ENCODE measurements at places on chromosomes 2 and 18. TPM values are rescaled to one million over a fixed set of nuclear protein-coding genes. Genes with fewer than 3 reads are reported as not detected.

DNA sequence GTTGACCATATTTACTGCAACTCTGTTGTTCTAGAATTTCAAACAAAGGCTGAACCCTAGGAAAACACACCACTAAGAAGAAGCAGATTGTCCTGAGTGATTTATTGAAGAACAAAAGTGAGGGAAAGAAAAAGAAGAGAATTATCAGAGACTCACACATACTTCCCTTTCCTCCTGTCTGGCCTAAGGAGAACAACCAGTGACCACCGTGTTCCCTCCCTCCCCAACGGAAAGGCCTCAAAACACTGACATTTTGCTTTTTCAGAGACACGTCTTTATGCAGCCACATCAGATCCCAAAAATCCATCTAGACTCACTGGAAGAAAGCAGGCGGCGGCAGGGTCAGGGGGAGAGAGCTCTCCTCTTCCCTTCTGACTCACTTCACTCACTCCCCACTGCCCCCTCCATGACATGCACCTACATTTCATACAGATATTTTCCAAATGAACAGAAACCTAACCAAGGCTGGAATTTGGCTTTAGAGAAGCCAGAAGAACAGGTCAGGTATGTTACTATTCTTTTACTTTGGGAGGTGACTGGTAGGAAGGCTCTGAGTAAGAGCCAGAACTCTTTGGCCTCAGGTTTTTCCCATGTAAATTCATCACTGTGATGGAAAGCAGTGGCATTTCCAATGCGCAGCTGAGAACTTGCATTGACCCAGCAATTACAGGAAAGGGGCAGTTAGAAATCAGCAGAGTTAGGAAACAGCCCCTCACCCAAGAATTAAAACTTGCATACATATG, 169.9 kb downstream of the BCL11A start:
- DNase-seq, result no peak

Gene ZEB2
- 140 TPM for polyA plus RNA-seq

DNA sequence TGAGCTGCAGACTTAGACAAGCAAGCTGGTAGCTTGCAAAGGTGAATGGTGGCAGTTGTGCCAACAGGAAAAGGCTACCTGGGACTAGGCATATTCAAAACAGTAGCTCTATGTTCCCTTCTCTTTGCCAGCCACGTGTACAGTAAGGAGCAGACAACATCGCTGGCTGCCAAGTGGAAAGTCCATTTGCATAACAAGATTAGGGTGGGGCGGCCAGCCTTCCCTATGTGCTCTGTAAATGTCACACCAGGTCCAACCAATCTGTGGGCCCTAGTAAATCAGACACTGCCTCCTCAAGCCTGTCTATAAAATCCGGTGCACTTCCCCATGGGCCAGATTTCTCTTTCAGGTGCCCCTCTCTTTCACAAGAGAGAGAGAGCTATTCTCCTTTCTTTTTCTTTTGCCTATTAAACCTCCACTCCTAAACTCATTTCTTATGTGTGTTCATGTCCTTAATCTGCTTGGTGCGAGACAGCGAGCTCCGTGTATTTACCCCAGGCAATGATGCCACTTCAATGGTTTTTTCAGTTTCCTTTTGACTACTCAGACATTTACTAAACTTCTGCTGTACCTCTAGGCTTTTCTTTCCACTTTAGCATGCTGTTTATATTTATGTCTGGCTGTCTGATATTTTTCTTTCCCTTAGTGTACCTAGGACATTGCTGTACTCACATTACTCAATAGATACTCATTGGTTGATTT, 297.4 kb upstream of the GCFC2 start:
- DNase-seq, result no peak

DNA sequence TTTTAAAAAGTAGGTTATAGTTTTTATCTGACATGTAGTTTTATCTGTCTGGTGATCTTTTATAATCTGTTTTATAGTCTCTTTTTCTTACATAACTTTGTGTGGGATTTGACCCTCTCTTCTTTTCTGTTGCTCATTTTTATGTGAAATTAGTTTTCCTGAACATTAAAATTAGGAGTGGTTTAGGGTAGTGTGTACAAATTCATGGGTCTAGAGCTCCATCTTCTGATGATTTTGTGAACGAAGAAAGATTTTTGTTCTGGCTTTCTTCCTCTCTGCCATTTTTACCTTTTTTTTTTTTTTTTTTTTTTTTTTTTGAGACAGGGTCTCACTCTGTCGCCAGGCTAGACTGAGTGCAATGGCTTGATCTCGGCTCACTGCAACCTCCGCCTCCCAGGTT, 46.6 kb downstream of the SLC30A6 start:
- DNase-seq, result no peak

DNA sequence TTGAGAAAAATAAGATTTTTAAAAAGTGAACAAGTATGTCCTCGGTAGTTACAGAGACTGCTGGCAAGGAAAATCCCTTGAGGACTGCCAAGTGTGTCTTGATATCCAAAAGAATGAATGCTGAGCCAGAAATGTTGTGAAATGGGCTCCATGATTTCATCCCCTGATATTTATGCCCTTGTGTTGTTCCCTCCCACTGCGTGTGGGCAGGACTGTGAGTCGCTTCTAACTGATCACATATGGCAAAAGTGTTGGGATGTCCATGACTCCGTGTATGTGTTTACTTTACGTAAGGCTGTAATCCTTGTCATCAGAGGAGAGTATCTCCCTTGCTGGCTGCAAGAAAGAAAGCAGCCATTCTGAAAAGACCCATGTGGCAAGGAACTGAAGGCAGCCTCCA, 285.1 kb downstream of the SS18 start:
- no peak for DNase-seq

DNA sequence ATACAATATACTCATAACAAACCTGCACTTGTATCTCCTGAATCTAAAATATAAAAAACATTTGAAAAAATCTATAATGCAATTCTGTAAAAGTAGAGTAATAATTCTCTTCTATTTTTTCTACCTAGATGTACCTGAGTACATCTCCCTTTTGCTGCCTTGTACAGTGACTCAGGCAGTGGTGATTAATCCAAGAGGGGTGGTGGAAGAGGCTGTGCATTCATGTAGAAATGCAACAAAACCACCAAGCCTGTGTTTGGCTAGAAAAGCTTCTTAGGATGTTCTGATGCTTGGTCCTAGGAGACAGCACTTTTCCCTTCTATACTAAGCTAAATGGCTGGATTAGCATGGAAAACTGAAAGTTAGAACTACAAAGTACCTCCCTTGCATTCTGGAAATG, 245.8 kb downstream of the DPP10 start:
- no peak for DNase-seq

DNA sequence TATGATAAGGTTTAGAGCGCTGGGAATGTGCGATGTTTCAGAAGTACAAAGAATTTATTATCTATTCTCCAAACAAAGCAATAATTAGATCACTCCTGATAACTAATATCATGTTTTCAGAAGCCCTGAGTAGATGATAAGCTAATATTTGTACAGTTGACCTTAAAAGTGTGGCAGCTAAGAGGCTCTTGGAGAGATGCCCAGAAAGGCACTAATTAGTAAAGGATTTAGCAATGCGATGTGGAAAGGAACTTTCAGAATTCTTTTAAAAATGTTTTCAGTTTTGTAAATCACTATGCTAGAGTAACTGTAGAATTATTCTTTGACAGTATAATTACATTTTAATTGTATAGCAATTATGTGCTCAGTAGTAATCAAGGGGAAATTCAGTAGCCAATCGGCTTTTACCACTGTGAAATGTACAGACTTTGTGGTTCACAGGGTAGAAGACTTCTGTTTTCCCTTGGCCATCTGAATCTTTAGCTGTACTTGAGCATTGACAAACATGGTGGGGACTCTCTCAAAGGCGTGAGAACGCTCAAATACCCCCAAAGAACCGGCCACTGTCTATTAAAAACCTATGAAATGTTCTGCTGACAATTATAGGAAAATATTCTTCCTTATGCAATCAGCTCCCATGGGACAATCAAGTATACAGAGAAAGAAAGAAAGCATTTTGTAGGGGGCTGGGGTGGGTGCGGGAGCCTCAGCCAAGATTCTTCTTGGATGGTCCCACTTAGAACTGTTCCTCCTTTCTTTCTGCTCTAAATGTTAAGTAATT, 262.8 kb upstream of the AGAP1 start:
- DNase-seq, result no peak

DNA sequence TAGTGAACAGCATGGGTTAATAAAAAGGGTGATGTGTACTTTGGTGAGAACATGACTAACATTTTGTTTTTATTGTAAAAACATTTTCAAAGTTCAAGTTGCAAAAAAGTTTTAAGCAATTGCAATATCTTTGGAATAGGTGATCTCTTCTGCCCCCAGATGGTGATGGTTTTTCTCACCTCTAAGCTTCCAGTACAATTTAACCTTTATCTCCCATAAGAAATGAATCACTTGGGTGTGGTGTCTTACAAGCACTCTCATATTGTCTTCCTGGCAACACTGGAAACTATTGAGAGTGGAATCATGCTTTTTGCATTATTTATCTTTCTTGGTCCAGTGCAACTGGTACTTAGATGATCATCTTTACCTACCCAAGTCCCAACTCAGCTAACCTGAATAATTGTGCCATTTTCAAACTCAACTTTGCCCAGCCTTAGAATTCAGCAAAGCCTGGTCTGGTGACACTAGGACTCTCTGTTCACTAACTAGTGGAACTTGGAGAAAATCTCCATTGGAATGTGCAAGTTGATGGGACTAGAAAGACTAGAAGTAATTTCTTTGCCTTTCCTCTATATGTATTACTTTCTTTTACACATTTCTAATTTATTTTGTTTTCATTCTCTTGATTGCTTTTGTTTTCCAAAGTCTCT, 964.7 kb upstream of the ZEB2 start:
- no peak for DNase-seq

- no peak for DNase-seq
Measured at GRCh38 chr2:61005736-61006135, 11.8 kb upstream of the PEX13 start.

- DNase-seq, result no peak
Measured at GRCh38 chr2:111661286-111661940, 222.6 kb downstream of the ANAPC1 start.
